ENCODE measurements at places on chromosomes 6 and 20. TPM values are rescaled to one million over a fixed set of nuclear protein-coding genes. Genes with fewer than 3 reads are reported as not detected.

TINAG gene
- not detected for total RNA-seq

AIG1 gene
- total RNA-seq: 32.2 TPM

PI16 gene
- total RNA-seq: 0.15 TPM

CNR1 gene
- not detected for total RNA-seq

SLC13A3 gene
- total RNA-seq: 2.8 TPM

DNA sequence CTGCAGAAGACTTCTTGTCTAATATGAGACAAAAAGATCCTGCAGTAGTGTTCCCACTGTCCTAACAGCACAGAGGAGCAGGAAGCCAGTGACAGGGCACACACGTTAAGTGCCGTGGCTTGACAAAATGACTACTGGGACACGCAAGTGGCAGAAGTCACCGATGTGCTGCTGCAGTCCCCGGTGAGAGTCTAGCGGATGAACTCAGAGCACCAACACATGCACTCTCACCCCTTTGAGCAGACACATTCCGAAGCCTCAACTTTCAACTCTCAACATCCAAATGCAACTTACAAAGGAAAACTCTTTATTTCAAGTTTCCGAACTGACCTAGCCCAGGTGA is 898 bp downstream of the LAMA4 start:
- H3K4me3 ChIP-seq: peak overlapping the region; percentile 96
- H3K4me1 ChIP-seq: peaks cover 53% of the 10 kb centered on the region
- DNase-seq: no peak
- no peaks in the 10 kb centered on the region for H3K27me3 ChIP-seq

GRCh38 chr20:61802721-61803311 is 262.9 kb downstream of the TAF4 start:
- no peak overlapping the region for H3K27ac ChIP-seq
- H3K4me1 ChIP-seq: peaks cover 3% of the 10 kb centered on the region
- no peaks in the 10 kb centered on the region for H3K36me3 ChIP-seq
- DNase-seq: peak; percentile 92

GRCh38 chr6:109421184-109421583 is 19.2 kb downstream of the PPIL6 start:
- no peak for DNase-seq
- H3K4me1 ChIP-seq: no peaks in the 10 kb centered on the region
- H3K36me3 ChIP-seq: no peaks in the 10 kb centered on the region
- H3K4me3 ChIP-seq: no peak overlapping the region
- H3K27ac ChIP-seq: no peak overlapping the region
- H3K27me3 ChIP-seq: no peaks in the 10 kb centered on the region

- no peak overlapping the region for H3K4me3 ChIP-seq
- no peaks in the 10 kb centered on the region for H3K4me1 ChIP-seq
- no peaks in the 10 kb centered on the region for H3K27me3 ChIP-seq
- H3K27ac ChIP-seq: no peak overlapping the region
Measured at GRCh38 chr20:38355161-38356012, 9.1 kb downstream of the LBP start.

DNA sequence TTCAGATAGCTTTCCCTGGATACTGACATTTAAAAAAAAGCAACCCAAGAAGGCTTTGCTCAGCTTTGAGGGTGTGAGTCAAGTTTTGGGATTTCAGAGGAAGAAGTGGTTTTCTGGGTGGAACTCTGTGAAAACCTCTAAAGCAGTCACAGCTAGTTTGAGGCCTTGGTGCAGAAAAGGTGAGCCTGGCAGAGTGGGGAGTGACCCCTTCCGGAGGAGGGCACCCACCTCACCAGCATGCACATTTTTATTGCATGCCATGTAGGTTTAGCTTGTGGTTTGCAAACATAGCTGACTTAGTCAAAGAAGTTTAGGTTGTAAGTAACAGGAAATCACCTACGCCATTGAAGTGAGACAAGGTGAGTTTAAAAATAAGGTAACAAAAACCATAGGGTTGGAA is 146.8 kb upstream of the PMEPA1 start:
- no peak for DNase-seq
- H3K27me3 ChIP-seq: peaks cover 2% of the 10 kb centered on the region
- H3K4me1 ChIP-seq: peaks cover 12% of the 10 kb centered on the region
- H3K4me3 ChIP-seq: no peak overlapping the region
- H3K36me3 ChIP-seq: peaks cover 1% of the 10 kb centered on the region

GRCh38 chr6:107715550-107716321 is 108.4 kb downstream of the SCML4 start:
- no peaks in the 10 kb centered on the region for H3K36me3 ChIP-seq
- H3K27me3 ChIP-seq: no peaks in the 10 kb centered on the region
- no peak overlapping the region for H3K27ac ChIP-seq
- no peak for DNase-seq
- H3K4me3 ChIP-seq: no peak overlapping the region
- H3K4me1 ChIP-seq: peaks cover 15% of the 10 kb centered on the region
